ENCODE measurements at places on chromosomes 1 and 21.

GRCh38 chr1:239775466-239775865 lies 316.2 kb upstream of the FMN2 start:
- DNase-seq, result no peak

DNA sequence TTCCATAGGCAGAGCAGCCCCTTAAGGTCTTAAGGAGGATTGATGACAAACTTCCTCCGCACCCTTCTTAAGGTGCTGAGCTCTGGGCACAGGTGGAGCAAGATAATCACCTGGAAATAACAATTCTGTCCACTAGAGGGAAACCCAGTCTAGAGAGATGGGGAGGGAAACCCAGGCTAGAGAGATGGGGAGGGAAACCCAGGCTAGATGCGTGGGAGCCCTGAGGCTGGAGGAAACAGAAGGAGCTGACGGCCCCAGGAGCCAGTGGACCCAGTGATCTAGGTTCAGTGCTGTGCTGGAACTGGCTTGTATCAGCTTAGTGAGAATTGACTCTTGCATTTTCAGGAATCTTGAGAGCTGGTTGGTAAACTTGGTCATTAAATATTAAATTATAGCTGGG lies 17.8 kb upstream of the MYCL start:
- DNase-seq, result no peak

- no peak for DNase-seq
These were observed 22.5 kb downstream of the NIBAN1 start for GRCh38 chr1:184951788-184952187.

GRCh38 chr21:17389311-17389710 lies 123.5 kb upstream of the CXADR start:
- DNase-seq, result no peak

GRCh38 chr1:223429313-223429731 lies 36.1 kb downstream of the CCDC185 start:
- DNase-seq, result no peak

DNA sequence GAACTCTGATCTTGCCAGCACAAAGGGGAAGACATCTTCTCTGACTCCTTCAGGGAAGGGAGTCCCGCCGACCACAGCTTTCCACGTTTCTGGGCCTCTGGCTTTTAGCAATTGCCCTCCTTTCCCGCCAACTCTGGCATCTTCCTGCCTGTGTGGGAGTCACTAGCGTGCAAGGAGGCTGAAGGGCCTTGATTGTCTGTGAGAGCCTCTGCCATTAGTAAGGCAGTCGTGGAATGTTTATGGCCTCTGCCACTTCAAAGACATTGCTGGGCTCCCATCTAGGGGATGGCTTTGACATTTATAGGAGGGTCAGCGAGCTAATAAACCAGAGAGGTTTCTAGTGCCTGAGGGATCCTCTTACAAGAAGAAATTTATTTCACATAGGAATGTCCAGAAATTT lies 14.3 kb upstream of the PROK1 start:
- DNase-seq, result no peak

DNA sequence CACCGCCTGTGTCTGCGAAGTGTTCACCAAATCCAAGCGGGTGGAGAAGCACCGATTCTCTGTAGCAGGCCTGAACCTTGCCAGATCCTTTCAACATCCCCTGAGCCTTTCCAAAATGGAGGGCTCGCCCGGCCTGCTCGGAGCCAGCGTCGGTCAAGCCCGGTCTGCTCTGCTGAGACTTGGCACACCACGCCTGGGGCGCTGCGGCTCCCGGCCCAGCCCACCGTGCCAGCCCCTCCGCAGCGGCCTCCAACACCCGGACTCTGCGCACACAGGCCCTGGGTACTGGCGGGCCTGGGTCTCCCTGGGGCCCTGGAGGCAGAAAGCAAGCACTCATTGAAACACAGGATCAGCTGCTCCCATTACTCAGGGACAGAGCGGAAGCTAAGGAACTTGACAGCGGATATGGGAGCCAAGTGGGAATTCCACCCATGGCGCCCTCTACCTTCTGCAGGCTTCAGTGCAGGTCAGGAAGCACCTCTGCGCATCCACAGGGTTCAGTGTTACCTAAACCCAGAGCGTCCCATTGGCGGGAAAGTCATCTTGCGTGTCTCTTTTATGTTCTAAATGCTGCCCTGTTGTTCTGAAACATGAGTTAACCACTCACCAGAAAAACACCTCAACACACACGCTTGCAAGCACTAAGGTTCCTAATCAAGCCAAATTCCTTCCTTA lies 159.9 kb downstream of the ZBTB18 start:
- DNase-seq, result no peak

- peak; percentile 72 for DNase-seq
These were observed 1.3 kb downstream of the COL24A1 start for GRCh38 chr1:86155051-86155806.

DNA sequence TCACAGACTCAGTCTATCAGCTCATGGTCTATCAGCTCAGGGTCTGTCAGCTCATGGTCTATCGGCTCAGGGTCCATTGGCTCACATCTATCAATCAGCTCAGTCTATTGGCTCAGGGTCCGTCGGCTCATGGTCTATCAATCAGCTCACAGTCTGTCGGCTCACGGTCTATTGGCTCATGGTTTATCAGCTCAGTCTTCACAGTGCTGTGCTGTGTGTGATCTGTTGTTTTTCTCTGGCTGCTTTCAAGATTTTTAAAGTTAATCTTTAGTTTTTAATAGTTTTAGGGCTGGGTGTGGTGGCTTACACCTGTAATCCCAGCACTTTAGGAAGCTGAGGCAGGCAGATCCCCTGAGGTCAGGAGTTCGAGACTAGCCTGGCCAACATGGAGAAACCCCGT lies 14.4 kb downstream of the C1orf159 start:
- DNase-seq, result no peak

- no peak for DNase-seq
These were observed 27.1 kb upstream of the LRRC38 start for GRCh38 chr1:13540866-13541265.

DNA sequence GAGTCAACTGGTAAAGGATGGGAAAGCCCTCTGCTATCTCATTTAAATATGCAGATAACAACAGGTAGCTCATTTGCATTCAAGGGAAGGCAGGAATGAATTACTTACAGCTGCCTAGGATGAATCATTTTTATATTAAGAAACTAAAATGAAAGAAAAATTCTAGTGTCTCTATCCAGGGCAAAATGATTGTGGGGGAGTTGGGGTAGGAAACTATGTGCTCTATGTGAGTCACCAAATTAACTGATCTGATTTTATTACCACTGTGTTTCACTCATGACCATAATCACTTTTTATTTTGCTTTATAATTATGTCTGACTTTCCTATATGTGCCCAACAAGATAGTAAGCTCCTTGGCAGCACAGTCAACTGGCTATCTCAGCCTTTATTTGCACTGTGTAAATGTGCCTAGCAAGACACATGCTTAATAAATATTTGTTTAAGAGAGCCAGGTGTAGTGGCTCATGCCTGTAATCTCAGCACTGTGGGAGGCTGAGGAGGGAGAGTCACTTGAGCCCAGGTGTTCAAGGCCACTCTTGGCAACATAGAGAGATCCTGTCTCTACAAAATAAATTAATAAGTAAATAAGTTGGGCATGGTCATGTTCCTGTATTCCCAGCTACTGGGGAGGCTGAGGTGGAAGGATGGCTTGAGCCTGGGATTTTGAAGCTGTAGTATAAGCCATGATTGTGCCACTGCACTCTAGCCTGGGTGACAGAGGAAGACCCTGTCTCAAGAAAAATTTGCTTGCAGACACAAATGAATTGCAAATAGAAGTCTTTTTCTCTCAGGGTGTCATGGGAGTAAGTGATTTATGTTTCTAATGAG lies 84.1 kb downstream of the SPAG17 start:
- no peak for DNase-seq

- no peak for DNase-seq
These were observed 2.7 kb downstream of the HNRNPU start for GRCh38 chr1:244861683-244862082.

GRCh38 chr1:39940980-39941871 lies 13.7 kb upstream of the MFSD2A start:
- DNase-seq, result no peak

- peak; percentile 68 for DNase-seq
These were observed 756 bp downstream of the ANKRD13C start for GRCh38 chr1:70353601-70354331.

DNA sequence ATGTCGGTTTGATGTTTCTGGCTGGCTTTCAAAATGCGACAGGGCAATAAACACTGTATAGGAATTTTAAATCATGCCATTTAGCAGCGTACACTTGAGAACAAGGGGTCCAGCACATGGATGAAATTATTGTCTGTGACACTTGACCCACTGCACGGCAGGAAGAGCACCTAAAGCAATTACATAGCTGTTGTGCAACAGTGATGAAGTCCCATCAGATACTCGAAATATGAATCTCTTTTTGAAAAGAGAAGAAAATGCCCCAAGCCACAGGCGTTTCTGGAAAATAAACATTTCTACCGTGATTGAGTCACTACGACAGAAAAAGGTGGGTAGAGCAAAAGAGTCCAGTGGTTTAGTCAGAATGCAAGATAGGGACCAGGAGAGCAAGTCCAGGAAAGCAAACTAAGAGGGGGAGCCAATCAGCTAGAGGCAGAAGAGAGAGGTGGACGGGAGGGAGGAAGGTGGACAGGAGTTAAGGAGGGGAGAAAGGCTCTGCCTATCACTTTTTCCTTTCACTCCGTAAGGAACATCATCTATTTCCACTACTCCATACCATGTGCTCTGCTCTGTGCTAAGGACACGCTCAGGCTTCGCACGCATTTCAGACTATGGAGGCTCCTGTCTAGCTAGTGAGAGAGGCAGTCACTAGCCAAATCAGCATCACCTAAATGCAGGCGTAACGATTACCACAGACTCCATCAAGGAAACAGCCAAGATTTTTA lies 6.4 kb downstream of the DSCAM start:
- DNase-seq, result no peak

GRCh38 chr1:224673141-224673540 lies 57.0 kb downstream of the CNIH3 start:
- DNase-seq, result no peak

- no peak for DNase-seq
These were observed 412.1 kb upstream of the NFIA start for GRCh38 chr1:60670302-60670701.

- no peak for DNase-seq
These were observed 20.0 kb downstream of the SERTAD4 start for GRCh38 chr1:210252621-210253051.

DNA sequence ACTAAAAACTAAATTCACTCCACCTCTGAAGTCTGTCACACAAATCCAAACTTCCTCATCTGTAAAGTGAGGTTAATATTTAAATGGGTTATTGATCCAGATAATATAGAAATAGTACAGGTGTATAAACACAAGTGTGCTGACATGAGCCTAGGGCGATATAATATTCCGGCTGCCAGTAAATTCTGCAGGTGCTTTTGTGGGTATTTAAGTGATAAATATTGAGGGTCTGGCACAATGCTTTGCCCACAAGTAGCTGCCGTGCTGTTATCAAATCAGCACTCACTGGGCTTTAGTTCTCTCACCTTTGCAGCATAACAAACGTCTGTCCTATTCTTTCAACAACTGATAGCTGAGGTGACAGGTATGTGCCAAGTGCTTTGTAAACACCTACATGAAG lies 7.6 kb downstream of the PABPC4 start:
- no peak for DNase-seq

- DNase-seq, result no peak
These were observed 94.8 kb upstream of the SGIP1 start for GRCh38 chr1:66439031-66439740.

- no peak for DNase-seq
These were observed 77.1 kb downstream of the CLSTN1 start for GRCh38 chr1:9746651-9747050.

DNA sequence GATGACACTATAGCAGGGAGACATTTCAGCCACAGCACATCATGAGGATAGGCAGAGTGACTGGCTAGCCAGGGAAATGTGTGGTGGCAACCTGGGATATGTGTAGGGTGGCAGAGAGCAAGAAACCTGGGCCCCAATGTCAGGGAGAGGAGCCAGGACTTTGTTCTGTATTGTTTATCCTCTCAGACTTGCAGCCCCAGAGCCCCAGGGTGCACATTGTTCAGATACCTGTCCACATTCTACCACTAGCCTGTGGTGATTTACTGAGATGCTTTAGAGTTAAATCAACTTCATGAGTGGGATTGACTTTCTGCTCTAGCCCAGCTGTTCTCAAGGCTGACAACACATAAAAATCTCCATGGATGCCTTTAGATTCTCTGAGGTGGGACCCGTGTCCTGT lies 61.5 kb downstream of the MAB21L3 start:
- no peak for DNase-seq

Data from left hindlimb (tissue), 1 donor.